Jurkat, Clone E6-1 (cell line): ENCODE measurements at places on chromosomes 7 and 10.
A peak's percentile ranks its signal among the peaks of the same experiment; 100 is the strongest.

DNA sequence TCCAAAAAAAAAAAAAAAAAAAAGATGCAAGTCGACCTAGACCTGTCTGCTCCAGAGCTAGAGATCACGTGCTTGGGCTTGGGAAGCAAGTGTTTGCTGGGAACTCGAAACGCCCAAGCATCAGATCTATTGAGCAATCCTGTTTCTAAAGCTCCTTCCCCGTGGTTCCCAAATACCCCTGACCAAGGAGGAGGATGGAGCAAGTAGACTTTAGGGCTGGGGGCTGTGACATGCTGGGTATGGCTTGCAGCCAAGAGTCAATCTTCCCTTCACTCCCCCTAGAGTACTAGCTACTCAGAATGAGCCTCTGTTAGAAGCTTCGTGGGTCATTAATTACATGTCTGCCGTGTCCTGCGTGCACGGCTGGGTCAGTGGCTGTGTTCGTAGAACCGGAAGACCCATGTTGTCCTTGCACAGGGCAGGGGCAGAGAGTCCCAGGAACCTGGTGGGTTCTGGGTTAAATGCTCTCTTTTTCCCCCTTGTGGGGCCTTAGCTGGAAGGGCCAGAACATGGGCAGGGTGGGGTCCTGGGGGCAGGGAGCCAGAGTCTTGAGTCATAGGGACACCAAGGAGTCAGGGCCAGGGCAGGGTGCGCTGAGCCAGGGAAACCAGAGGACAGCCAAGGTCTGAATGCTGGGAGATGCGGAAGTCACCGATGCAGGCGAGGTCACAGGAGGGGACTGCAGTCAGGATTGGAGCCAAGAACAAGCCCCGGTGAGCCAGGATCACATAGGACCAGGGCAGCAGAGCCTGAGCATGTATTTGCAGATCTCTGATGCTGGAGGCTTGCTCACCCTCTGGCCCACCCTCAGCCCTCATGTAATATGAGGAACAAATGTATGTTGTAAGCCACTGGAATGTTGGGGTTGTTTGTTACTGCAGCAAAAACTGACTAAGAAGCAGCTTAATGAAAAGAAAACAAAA lies 34.6 kb upstream of the TPST1 start:
- no peak for DNase-seq

DNA sequence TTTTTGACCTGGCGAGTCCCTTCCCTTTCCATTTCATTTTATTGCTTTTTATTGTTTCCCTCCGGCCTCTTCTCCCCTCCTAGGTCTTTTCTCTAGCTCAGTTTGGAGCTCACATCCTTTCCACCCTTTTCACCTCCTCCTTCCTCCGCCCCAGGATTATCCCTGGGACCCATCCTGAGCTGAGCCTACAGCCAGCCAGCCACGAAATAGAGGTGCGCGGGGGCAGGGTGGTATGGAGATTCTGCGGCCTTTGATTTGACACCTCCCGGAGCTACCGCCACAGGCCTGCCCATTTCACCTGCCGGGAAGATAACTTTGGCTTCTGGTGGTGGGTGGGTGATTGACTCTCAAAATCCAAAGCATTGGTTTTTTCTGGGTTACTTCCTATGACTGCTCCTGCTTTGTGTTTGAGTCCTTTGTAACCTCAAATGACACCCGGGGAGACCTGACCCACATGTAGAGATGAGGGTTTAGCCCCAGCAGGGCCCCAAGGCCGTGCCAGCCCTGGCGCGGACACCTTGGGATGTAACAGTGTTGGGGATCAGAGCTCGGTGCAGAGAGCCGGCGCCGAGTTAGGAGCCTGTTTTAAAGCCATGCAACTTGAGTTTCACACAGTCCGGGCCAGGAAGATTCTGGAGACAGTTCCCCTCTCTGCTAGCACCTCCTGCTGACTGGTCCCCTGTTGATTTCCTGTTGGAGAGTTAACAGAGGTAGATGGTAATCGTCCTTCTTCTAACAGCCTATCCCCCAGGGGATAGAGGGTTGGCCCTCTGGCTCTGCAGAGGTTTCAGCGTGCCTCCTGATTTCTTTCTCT lies 1.5 kb downstream of the DUSP5 start:
- DNase-seq: no peak

DNA sequence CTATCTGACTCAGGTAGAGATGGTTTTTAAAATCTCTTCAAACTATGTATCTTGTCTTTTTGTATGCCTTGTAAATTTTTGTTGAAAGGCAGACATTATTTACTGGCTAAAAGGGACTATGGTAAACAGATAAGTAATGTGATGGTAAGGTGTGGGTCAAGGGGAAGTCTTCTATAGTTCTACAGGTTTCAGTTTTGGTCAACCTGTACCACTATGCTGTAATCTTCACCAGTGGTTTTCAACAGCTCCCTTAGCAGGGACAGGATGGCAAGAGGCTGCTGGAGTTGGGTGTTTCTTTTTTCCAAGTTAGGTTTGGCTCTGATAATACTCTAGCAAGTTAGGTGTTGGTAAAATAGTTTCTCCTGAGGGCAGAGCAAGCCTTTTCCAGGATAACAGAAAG lies 32.7 kb upstream of the FZD8 start:
- no peak for DNase-seq

DNA sequence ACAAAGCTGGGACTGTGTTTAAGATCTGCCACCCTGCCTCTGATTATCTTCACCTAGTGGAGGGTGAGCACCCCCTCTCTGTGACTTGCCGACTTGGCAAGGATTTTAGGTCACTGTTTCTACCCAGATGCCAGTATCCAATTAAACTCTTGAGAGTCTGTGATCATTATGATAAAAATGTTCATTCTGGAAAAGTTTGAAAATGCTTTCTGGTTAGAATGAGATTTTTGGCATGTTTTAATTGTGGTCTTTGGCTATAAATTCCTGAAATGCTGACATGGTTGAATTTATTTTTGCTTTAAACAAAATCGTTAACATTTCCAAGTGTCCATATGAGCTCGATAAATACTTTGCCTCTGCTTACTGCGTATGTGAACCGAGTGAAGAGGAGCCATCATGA lies 221.4 kb downstream of the BICC1 start:
- DNase-seq: no peak

DNA sequence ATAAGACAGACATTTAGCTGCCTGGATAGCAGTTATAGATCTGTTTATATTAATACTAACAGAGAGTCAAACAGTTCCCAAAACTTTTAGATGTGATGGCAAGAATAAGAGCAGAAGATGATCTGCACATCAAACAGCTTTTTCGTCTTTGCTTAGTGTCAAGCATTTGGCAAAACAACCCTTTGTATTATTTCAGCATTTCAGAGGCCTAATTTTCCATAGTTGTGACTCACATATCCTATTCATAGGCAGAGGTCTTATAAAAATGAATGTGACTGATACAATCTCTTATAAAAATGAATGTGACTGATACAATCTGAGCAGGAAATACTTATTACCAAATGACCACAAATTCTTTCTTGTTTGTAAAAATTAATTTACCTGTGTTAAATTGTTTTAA lies 71.2 kb downstream of the LRRTM3 start:
- DNase-seq: no peak

DNA sequence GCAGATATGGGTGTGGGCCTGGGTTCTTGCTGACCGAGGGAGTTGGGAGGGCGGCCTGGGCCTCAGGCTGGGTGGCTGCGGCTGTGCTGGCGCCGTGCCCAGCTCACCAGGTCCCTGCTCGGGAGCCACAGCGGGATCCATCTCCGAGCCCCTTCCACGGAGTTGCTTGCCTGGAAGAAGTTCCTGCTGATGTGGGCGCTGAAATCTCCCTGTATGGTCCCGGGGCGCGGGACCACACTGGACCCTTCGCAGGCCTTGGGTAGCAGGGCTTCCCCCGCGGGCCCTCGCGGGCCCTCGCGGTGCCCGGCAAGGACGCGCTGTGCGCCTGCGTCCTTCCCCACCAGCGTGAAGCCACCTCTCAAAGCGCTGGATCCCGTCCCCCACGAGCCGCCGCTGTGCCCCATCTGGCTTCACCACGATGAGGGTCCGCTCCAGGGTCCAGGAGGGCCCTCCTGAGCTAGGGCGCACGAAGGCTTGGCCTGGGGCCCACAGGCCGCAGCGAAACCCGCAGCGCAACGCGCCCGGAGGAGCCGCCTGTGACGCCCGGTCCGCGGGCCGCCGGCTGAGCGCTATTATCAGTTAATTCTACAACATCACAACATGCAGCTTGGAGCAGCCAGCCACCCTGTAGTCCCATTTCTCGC lies 31.5 kb downstream of the RAB19 start:
- DNase-seq: no peak

GRCh38 chr7:3558400-3558799 lies 257.3 kb downstream of the SDK1 start:
- no peak for DNase-seq

DNA sequence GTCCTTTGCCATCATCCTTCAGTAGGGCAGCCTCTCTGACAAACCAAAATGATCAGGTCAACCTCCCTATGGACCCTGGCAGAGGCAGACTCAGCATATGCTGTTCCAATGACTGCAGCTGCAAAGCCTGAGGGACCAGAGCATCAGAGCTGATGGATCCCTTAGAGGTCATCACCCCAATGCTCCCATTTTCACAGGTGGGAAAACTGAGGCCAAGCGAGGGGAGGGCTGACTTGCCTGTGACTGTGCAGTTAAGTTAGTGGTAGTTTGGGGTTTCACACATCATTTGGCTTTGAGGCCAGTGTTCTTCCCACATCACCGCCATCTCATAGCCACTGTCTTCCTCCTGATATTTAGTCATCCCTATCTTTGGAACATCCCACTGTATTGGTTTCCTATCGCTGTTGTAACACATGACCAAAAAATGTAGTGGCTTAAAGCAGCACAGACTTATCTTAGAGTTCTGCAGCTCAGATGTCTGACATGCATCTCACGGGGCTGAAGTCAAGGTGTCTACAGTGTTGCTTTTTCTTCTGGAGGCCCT lies 69.3 kb upstream of the PDZD8 start:
- no peak for DNase-seq

GRCh38 chr10:108801775-108802517 lies 1121.4 kb downstream of the XPNPEP1 start:
- no peak for DNase-seq

DNA sequence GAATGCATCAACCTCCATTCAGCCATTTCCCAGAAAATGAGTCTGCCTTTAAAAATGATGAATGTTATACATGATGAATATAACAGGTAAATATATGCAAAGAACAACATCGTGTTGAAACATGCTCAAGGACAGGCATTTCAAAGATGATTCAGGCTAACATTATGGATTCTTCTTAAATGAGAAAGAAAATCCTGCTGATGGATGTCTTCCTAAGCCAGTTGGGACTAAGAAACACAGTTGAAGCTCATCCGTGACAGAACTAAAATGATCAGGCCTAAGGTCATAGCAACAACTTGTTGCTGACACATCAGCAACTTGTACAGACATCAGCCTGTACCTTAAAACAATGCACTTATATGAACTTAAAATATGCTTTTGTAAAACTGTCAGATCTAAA lies 267.9 kb downstream of the MAGI2 start:
- DNase-seq: no peak

- DNase-seq: no peak
These were observed 94.7 kb downstream of the WDR11 start for GRCh38 chr10:120945801-120946302.

DNA sequence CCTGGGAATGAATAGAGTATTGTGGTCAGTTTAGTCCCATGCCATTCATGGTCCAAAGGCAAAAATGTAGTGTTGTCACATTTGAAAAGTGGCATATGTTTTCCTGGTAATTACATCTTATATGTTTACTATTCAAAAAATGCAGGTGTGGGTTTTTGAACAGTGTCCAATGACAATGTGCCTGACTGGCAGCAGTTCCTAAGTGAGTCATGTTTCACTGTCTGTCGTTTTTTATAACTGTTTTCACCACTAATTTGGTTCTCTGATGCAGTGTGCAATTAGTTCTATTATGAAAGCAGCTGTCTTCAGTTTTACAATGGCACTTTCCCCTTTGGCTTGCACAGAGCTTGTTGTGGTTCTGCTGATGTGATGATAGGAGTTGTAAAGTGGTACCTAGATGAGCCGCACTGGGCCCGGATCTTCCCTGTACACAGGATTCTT lies 162.3 kb downstream of the SEM1 start:
- DNase-seq: no peak

- DNase-seq: no peak
These were observed 1049.9 kb downstream of the REEP3 start for GRCh38 chr10:64571056-64571455.

DNA sequence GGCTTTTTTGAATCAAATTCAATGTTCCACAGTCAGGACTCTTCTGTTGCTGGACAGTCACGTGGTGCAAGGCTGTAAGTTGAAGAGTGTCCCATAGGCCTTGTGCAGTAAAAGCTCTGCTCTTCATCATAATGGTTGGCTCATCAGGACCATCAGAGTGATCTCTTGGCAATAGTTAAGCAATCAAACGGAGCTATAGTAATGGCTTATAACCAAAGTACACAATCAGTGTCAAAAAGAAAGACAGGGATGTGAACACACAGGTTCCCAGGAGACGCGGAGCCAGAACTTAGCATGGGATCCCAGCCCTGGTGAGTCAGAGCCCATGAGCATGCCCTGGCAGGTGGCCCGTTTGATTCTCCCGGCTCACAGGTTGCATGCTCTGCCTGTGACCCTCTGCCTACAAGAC lies 10.8 kb upstream of the GPNMB start:
- DNase-seq: no peak

- DNase-seq: no peak
These were observed 164.4 kb downstream of the ELMO1 start for GRCh38 chr7:37284285-37284684.

DNA sequence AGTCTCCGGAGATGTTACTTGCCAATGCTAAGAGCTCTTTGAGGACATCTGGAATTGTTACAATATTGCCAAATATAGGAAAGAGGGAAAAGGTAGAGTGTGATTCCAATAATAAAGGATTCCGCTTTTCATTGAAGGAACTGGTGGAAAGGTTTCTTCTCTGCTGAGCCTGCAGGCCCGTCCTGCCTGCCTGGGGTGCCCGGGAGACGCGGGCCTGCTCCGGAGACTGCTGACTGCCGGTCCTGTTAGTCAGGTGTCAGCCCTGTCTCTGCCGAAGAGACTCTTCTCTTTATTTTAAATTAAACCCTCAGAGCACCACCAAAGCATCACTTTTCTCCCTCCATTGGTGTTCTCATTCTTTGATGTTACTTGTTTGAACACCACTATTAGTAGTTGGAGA lies 2.2 kb downstream of the EGFR start:
- no peak for DNase-seq

GRCh38 chr7:121366852-121367431 lies 29.2 kb downstream of the FAM3C start:
- DNase-seq: peak; percentile 36

GRCh38 chr7:96144260-96144526 lies 177.7 kb downstream of the SLC25A13 start:
- no peak for DNase-seq

DNA sequence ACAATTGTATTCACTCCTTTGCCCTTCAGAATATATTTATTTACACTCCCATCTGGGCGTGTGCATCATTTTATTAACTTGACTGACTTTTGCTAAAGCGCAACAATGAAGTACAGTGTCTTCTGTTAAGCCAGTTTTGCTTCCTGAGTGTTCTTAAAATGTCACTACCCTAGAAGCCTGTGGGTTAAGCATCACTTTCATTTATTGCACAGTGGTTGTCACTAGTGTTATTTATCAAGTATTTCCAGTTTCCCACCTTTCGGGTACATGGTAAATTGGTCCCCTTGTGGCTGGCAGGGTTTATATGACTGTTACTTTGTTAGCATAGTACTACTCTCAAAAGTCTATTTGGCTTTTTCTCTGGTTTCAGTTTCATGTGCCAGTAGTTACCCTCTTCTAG lies 3.3 kb downstream of the HILPDA start:
- DNase-seq: peak; percentile 54
